ENCODE measurements at places on chromosomes 4 and X.

- no peak for DNase-seq
These were observed 46.0 kb downstream of the LNX1 start for GRCh38 chr4:53545273-53545672.

DNA sequence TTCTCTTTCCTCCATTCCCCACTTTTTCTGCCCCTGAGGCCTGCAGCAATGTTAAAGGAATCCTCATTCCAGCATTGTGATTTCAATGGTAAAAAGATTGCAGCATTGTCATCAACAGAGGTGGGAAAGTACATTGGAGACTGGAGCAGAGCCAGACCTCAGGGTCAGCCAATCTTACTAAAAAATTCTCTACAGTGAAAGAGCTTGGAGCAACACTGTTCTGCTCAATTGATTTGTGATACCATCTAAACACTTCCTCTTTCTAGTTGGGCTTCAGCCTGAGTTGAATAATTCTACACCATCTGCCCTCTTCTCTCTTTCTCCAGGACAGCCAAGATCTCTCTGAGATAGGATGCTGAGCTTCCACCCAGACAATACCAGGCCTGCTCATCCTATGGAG, 176.5 kb downstream of the AR start:
- no peak for DNase-seq

- DNase-seq: no peak
These were observed 82.9 kb upstream of the BANK1 start for GRCh38 chr4:101707596-101707995.

DNA sequence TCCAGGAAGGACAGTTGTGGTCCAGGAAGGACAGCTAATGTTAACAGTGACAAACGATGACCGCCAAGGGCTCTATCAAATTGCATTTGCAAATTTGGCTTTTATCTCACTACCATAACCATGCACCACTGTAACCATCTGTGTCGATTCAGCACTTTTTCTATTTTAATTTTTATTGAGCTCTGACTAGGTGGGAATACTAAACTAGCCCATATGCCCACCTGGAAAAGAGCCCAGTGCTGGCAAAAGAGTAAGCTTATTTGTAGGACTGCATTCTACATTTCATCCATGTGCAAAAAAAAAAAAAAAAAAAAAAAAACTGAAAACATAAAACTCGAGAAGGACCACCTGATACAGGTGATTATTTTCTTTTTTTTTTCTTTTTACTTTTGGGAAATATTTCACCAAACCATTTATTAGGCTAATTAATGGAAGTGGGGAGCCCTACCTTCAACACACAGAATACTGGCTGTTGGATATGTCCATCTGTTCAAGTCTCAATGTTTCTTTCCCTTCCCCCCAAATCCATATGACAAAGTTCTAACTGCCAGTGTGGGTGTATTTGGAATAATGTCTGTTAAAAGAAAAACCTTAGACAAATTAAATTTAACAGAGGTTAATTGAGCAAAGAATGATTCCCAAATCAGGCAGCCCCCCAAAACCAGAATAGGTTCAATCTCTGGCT, 99.5 kb upstream of the MXRA5 start:
- no peak for DNase-seq

- no peak for DNase-seq
These were observed 132.8 kb downstream of the CAMK2D start for GRCh38 chr4:113628711-113629110.

DNA sequence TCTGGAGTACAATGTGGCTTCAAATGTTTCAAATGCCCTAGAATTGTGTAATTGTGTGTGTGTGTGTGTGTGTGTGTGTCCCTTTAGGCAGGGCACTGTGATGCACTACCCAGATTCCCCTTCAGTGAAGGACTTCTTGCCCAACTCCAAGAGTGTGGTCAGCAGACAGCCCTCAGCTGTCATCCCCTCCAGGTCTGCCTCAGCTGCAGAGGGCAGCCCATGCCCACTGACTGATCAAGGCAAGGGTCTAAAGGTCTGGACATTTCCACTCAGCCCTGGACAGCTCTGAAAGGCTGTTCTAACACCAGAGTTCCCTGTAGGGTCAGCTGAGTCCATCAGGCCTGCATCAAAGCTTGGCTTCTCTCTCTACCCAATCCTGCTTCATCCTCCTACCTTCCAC, 83.9 kb upstream of the USP9X start:
- no peak for DNase-seq

GRCh38 chr4:53431052-53431451, 53.6 kb downstream of the FIP1L1 start:
- no peak for DNase-seq

GRCh38 chr4:42398871-42399331, 1.6 kb downstream of the SHISA3 start:
- DNase-seq: no peak
